ENCODE measurements at places on chromosomes 3 and 15.

DNA sequence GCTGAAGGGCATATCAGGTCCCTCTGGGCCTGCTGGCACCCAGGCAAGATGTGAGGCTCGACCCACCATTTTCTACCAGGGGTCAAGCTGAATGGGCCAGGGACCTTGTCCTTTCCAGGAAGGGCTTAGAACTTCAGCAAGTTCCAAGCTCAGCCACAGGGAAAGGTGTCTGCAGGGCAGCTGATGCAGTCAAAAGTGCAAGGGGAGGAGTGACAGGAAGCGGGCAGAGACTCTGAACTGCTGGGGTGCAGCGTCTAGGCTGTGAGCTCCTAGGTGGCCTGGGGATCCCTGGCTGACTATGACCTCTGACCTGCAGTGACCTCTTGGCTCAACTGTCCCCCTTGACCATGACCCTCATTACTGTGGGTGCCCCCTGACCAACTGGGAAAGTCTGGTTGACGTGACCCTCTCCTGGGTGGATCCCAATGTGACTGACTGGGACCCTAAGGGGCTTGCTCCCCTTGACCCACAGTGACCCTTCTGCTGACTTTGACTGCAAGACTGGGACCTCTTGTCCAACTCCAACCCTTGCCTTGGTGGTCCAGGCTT, 14.4 kb upstream of the SEC13 start:
- no peak for DNase-seq

DNA sequence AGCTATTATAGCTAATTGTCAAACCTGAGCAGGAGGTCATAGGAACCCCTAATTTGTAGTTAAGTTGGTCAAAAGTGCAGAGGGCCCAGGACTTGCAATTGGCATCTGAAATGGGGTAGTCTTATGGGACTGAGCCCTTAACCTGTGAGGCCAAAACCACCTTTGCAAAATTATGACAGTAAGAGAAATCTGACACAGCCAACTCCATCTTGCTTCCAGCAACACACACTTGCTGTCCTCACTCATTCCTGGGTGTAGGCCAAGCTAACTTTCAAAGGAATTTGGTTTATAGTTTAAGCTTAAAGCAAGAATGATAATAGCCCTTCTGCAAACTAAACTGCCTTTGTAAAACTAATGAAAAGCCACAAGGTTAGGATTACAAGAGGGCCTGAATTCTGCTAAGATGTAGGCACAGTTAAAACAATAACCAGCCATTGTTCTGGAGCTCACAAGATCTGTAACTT, 57.6 kb upstream of the FRMD4B start:
- DNase-seq, result no peak

- no peak for DNase-seq
Measured at GRCh38 chr15:73870700-73871408, 2.5 kb upstream of the TBC1D21 start.

DNA sequence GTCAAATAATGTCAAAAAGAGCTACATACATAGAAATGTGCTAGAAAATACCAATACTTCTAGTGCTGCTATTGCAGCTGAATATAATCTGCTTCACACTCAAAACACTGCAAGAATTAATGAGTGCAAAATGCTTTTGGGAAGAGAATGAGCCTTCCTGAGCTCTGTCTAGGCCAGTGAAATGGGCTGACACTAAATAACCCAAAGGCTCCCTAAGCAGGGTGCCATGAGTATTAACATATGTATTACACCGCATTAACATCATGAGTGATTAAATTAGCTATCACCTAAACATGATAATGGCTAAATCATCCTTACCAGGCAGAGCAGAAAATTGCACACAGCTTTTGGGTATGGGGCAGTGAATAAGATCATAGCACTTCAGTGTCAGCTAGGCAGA, 806.3 kb upstream of the NECTIN3 start:
- no peak for DNase-seq

GRCh38 chr3:134038071-134038491, 8.4 kb upstream of the SLCO2A1 start:
- DNase-seq, result no peak

DNA sequence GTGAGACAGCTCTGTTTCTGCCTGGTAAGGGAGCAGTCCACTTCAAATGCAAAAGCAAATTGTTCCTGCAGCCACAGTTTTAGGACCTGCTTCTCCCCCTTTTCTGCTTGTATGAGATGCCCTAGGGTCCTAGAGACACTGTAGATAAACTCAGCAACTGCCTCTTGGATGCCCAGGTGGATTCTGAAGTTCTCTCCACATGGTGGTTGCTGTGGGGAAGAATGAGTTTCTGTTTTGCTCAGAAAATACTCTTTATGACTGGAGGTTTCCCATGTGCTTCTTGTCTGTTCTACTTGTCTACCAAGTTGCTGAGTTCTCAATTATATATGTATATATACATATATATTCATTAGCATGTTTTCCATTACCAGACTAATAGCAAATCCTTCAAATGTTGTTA, 5.6 kb upstream of the ZNF80 start:
- DNase-seq, result peak; percentile 24

- DNase-seq, result no peak
Measured at GRCh38 chr3:95029644-95030043, 966.8 kb downstream of the NSUN3 start.

DNA sequence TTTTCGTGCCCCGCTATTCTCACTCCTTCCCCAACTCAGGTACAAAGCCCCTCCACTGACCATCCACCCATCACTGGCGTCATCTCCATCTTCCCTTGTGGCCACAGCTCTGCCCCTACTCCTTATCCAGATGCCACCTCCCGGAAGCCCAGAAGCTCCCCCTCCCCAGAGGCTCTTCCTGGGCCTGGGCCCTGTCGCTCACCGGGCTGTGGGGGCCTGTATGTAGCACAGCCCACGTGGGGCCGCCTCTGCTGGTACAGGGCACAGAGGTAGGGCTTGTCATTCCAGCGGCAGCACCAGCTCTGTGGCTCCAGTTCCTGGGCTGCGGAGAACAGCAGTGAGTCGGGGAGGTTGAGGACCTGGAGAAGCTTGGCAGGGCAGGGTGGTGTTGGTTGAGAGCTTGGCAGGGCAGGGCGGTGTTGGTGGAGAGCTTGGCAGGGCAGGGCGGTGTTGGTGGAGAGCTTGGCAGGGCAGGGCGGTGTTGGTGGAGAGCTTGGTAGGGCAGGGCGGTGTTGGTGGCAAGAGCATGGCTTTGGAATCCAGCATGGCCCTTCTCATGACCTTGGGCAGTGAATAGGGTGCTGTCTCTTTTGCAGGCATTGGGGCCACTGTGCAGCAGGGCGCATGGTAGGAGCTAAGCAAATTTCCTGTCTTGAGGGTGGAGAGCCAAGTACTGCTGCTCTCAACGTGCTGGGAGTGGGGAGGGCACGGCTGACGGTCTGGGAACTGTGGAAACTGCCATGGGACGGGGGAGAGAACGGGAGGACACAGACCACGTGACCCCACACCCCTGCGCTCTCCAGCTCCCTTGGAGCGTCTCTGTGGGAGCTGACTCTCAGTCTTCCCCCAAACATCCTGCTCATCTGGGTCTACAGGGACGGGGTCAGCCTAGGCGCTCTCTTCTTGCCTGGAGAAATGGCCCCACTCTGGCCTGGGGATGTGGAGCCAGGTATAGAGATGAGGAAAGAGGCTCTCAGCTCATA, 43.4 kb downstream of the MUC20 start:
- no peak for DNase-seq

GRCh38 chr3:11581237-11582190, 62.2 kb downstream of the VGLL4 start:
- no peak for DNase-seq

DNA sequence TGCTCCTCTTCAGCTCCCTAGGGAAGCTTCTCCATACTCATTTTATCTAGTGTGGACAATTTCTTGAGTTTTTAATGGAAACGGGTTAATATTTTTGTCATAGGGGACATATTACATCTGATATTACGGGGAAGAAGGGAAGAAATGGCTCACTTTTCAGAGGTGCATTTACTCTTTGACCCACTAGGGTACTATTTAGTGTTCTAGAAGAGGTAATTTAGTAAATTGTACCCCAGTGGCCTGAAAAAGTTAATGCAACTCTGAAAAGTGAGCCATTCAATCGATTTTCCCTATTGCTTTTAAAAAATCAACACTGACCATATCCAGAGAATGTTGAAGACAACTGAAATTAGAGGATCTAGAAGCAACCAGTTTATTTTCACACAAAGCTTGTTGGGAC, 71.2 kb downstream of the MAP2K5 start:
- DNase-seq, result no peak

DNA sequence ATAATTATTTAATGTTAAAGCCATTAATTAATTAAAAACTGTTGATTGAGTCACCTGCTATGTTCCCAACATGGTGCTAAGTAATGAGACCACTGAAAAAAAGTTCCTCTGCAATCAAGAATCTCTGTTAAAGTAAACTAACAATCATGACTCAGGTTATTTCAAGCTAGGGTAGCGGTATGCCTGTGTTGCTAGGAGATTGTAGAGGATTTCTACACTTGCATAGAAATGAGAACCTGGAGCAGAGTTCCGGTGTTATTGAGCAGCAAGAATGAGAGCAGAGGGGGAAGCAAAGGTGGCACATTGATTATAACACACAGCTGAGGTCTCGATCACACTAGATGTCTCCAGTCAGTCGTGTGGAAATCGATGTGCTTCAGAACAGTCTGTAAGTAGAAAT, 41.4 kb downstream of the C3orf85 start:
- DNase-seq, result no peak

GRCh38 chr15:38176155-38176554, 76.5 kb upstream of the SPRED1 start:
- DNase-seq, result no peak

DNA sequence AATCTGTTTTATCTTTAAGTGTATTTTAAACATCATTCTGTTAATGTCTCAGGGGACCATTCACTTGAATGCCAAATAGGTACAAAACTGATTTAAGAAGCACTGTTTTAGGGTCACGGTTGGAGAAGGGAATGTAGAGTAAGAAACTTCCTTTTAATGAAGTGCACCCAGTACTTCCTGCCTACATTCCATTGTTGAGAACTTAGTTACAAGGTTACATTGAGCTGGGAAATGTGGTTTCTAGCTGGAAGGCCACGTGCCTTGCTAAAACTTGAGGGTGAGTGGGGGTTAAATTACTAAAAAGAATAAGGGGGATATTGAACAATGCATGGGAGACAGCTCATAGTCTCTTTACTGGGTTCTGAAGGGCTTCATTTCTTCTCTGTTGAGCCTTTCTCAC, 78.3 kb upstream of the TBC1D5 start:
- no peak for DNase-seq

DNA sequence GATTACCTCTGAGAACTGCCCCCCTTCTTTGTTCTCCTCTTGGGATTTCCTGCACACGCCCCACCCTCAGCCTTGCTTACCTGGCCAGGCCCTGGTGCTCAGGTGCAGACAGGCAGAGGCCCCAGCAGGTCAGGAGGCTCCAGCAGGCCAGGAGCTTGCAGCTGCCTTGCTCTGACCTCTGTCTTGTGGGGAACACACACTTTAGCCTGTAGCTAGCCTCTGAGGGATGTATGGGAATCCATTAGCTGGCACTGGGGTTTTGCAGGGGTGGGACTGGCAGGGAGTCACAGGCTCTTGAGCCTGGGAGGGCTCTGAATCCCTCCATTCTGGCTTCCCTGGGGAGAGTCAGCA, 2.7 kb downstream of the SMAD6 start:
- DNase-seq, result no peak

DNA sequence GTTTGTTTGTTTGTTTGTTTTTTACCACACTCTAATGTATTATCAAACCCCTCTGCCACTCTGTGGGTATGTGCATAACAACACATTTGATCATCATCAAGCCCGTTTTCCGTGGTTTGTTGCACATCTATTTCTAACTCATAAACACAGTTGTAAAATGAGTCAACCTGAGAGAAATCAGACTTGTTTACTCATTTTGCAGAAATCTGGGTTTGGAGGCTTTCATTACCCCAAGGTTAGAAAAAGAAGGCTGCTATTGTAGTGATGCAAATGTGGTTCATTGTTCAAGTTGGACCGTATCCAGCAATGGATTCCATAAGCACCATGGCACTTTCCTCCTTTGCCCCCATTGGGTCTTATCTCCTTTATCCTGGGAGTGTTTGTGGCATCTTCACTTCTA, 353.2 kb upstream of the SOX2 start:
- DNase-seq, result no peak

DNA sequence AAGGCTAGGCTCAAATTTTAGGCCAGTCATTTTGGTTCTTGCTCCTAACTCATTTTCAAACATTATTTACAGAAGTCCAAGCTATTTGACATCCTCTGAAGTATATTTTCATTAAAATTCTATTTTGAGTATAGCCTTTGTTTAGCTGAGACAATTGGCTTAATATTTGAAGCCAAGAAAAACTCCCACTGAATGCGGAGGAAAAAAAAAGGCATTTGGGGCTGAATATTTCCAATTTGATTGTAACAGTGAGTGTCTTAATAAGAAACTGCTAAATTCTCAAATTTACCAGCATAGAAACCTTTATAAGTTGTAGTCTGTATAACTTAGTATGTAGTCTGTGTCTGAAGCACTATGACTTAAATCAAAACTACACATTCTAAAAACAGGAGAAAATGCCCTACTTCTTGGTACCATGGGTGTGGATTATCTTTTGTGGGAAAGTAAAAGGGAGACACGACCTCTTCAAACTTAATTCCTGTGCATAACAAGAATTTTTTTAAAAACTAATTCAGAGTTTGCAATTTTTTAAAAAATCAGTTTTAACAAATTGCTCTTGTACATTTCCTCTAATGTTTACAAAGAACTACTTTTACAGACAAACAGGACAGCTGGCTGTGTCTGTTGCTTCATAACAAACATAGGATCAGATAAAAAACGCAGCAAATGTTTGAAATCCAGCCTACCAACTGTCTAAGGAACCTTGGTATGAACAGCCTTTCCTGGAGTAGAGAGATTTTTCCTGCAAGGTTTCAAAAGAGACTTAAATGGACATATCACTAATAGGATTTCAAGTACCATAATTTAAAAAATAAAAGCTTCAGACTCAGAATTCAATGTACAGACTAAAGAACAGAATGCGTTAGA, 52.7 kb upstream of the LMOD3 start:
- DNase-seq, result no peak

DNA sequence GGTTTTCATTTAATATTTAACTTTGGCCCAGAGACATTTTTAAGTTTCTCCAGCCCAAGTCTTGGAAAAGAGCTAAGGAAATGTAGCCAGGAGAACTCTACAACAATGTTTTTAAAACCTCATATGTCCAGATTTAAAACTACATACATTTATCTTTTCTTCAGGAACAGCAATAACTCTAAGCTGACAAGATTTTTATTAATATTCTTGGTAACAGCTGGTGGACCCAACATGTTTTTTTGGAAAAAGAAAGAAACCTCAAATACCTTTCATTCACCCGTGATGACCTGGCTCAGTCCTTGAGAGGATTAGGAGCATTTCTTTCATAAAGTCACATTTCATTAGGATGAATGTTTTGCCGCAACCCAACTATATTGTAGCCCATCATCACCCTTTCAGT, 50.4 kb upstream of the CMSS1 start:
- DNase-seq, result no peak

DNA sequence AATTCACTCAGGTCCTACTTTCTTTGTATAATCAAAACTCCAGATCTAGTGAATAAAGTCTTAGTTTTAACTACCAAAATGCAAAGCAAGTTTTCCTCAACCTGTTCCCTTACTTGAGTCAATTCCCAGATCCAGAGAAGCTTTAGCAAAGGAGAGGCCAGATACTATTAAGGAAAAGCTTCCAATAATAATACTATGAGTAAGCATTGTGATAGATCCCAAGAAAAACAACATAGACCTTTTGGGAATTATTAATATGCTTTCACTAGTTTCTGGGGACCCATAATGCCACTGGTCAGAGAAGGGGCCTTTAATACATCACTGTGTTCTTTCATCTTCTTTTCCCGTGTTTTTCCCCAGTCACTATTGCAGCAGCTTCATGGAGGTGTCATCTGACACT, 339.9 kb upstream of the CDIN1 start:
- no peak for DNase-seq

GRCh38 chr3:72144773-72145505, 360.0 kb upstream of the PROK2 start:
- DNase-seq, result peak; percentile 37

All from GM12892 (cell line).